Regular cardiac myocyte (primary cell): ENCODE measurements at places on chromosomes 11 and 22. TPM values are rescaled to one million over a fixed set of nuclear protein-coding genes. Genes with fewer than 3 reads are reported as not detected.

Gene C1QTNF5
- 1.5 and 11.0 TPM in 2 replicates for total RNA-seq

Gene TMPRSS13
- not detected in 2 replicates for total RNA-seq

Gene PRG2
- total RNA-seq = under 0.01 and 2.3 TPM in 2 replicates

Gene TP53I11
- 31.1 and 112 TPM in 2 replicates for total RNA-seq

Gene INSC
- under 0.01 and 3.8 TPM in 2 replicates for total RNA-seq

Gene TRIM5
- 42.2 and 49.3 TPM in 2 replicates for total RNA-seq

Gene SLC25A18
- under 0.01 TPM in 1 of 2 replicates, not detected in the other for total RNA-seq

Gene BATF2
- 0.28 and 0.77 TPM in 2 replicates for total RNA-seq

Gene NRIP3
- total RNA-seq = 16.6 and 28.2 TPM in 2 replicates

Gene KCNJ11
- total RNA-seq = under 0.01 TPM in 1 of 2 replicates, not detected in the other

Gene MS4A7
- not detected in 2 replicates for total RNA-seq
